Stimulated activated CD4-positive, alpha-beta T cell treated with anti-CD3 and anti-CD28 coated beads, TNF-alpha, amount 100 ng/mL, for 4 hours (primary cell): ENCODE measurements at places on chromosomes 12 and 14.

DNA sequence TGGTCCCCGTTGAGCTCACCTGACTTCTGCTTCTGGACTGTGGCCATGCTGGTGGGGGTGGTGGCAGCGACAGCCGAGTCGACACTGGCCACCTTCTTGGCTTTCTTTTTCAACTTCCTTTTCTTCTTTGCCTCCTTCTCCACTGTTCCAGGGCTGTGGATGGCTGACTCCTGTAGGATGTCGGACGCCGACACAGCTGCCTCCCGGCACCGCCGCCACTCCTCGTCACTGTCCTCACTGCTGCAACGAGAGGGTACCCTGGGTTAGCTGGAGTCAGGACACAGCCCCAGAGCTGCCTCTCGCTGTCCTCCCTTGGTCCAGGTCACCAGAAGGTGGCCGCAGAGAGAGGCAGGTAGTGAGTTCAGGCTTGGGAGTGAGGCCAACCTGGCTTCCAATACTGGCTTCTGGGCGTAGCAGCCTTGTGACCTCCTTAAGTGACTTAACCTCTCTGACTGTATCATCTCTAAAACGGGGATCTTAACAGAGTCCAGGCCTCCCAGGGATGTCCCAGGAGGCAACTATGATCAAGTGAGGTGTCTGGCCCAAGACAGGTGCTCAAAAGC lies 12.0 kb downstream of the C12orf43 start:
- DNase-seq = no peak

DNA sequence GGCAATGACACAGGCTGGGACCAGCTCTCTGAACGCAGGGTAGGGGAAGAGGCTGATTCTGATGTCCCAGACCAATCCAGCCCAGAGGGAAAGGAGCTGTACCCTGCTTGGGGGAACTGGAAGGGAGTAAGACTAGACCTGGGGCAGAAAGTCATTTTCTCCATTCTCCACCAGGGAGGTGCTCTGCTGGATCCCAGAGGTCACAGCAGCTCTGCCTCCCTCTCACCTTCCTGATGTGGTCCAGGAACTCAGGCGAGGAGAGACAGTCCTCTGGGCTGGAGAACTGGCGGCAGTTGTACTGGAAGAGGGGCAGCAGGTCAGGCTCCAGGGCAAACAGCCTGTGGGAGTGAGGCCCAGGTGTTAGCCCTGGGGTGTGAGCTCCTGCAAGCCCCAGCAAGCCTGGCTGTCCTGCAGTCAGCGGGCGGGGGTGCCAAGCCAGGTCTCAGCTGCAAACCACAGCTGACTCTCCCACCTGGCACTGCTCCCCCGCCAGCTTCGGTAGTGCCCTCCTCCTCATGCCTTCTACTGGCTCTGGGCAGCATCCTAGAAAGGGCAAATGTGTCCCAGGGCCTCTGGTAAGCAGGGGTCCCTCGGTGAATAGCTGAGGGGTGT lies 1.9 kb downstream of the NGB start:
- DNase-seq = no peak

DNA sequence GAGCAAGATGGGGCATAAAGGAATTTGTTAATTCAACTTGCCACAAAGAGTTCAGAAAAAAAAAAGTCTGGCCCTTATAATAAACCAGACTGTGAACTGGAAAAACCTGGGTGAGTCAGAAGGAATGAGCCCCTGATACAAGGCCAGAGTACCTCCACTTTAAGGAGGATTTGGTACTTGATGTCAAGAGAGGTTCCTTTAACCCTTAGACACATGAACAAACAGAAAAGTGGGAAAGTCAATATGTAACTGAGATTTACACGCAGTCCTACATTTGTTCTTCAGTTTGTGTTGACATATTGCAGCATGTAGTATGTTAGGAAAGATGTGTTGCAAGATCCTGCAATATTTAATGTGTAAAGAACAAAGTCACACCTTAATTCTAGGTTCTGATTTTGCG lies 14.2 kb upstream of the SLC38A4 start:
- DNase-seq = no peak

- peak; percentile 23 for DNase-seq
These were observed 620 bp downstream of the PGAM5 start for GRCh38 chr12:132711080-132711843.

- DNase-seq = no peak
These were observed 4.7 kb downstream of the FGD6 start for GRCh38 chr12:95212586-95212985.

DNA sequence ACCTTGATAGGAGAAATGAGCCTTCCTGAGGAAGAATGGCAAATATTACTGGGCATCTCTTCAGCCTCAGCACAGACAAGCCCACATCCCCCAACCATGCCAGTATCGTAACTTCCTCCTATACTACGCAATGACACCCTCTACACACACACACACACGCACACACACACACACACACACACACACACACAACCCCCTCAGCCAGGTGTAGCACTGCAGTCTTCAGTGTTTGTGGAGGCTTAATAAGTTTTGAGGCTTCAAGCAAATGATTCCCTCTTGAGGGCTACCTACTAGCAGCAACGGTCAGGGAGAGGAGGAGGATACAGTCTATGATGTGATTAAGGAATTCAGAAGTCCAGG lies 1.6 kb downstream of the DGKA start:
- DNase-seq = no peak

GRCh38 chr14:92407410-92407809 lies 84.4 kb downstream of the SLC24A4 start:
- DNase-seq = no peak

- no peak for DNase-seq
These were observed 189.7 kb downstream of the ETV6 start for GRCh38 chr12:11839091-11839641.

DNA sequence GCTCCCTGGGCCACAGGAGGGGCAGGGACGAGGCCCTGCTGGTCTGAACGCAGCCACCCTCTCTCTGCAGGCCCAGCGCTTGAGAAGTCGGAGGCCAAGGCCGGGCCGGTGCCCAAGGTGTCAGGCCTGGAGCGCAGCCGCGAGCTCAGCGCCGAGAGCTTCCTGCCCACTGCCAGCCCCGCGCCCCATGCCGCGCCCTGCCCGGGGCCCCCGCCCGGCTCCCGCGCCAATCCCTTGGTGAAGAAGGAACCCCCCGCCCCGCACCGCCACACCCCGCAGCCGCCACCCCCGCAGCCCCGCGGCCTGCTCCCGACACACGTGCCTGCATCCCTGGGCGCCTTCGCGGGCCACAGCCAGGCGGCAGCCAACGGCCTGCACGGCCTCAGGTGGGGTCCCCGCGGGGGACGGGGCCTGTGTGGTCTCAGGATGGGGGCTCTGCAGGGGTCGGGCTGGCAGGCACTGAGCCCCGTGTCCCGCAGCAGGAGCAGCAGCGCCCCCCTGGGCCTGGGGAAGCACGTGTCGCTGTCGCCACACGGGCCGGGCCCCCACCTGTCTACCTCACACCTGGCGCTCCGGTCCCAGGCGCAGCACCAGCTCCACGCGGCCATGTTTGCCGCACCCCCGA lies 40.4 kb downstream of the LRCOL1 start:
- DNase-seq = no peak

GRCh38 chr12:41055875-41056577 lies 132.1 kb upstream of the PDZRN4 start:
- no peak for DNase-seq

GRCh38 chr14:85131226-85131922 lies 398.6 kb upstream of the FLRT2 start:
- DNase-seq = no peak

- DNase-seq = no peak
These were observed 53.8 kb upstream of the CCDC196 start for GRCh38 chr14:66432334-66432733.

- DNase-seq = no peak
These were observed 242.3 kb downstream of the NRXN3 start for GRCh38 chr14:78412475-78412874.

GRCh38 chr14:77314043-77314442 lies 6.6 kb downstream of the POMT2 start:
- DNase-seq = no peak

DNA sequence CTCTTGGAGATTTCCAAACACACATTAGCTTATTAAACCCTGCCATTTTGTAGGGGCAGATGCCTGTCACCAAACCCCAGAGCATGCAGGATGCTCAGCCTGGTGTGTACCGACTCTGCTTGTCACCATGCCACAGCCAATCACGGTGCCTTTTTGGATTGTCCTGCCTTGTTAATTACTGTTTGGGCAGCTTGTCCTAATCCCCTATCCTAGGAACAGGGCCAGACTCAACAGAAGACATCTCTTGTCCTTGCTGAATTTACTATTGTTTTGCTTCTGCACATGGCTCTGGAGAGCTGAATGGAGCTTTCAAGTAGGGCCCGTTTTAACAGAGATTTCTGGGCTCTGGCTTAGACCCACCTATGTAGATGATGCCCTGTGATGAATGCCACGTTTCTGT lies 388.5 kb downstream of the AACS start:
- DNase-seq = no peak

DNA sequence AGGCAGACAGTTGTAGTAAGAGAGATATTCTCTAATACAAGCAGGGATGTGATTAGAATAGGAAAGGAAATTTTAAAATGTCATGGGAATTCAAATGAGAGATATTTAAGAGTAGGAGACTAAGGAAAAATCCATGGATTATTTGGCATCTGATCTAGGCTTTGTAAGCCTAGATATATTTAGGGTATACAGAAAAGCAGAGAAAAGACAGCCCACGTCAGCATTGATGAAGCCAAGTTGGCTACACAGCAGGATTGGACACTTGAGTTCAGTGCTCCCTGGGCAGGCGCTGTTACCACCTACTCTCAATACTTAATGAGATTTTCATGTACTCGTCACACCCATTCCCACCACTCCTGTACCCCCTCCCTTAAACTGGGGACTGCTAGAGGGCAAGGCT lies 1.7 kb upstream of the KCNJ8 start:
- no peak for DNase-seq

GRCh38 chr12:112543751-112544150 lies 125.0 kb downstream of the PTPN11 start:
- DNase-seq = no peak

DNA sequence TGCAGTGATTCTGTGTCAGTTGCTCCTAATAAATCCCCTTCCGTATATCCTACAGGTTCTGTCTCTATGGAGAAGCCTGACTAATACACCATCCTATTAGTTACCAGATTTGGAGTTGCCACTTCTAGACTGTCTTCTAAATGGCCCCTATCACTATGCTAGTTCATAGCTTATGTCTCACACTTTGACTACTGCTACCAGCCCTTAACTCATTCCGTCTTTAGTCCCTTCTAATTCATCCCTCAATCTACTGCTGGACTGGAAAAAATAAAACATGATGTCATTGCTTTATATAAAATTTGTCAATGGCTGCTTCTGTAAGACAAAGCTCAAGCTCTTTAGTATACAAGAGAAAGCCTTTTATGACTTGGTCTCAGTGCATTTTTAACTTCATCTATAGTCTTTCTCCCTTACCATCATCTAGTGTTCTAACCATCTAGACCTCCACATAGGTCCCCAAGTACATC lies 99.5 kb downstream of the PPP1R12A start:
- no peak for DNase-seq

DNA sequence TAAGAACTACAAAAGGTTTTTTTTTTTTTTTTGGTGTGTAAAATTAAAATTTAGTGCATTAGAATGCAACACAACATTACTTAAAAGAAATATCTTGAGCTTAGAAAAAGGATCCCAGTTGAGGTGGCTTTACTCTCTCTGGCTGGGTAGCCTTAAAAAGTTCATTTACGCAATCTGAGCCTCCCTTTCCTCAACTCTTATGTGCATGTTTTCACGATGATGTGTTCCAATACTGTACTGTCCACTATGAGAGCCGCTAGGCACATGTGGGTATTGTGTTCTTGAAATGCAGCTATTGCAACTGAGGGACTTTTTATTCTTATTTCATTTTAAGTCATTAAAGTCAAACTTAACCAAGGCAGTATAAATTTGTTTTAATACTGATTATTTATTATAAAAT lies 460.9 kb upstream of the SYT1 start:
- DNase-seq = no peak
